ENCODE measurements at places on chromosomes 16 and 17. TPM values are rescaled to one million over a fixed set of nuclear protein-coding genes. Genes with fewer than 3 reads are reported as not detected.

DNA sequence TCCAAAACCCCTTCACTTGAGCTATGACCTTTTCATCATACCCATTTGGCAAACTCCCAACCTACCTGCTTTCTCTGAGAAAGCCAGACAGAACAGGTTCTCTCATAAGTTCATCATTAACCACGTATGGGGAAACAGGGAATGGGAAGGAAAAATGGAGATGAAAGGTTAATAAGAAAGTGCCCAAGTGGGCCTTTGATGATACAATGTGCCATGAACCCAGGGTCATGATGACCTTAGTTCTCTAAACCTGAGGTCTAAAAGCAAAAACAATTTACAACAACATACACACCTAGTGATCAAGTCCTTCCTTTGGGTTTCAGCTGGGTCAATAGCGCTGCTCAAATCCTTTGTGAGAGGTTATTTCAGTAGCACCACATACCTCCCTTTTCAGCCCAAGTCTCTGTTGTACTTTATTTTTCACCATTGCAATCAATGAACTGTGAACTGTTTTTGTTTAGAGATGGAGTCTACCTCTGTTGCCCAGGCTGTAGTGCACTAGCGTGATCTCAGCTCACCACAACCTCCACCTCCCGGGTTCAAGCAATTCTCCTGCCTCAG lies 14.5 kb upstream of the RANGRF start:
- DNase-seq: no peak

- peak; percentile 95 for DNase-seq
Measured at GRCh38 chr17:41324180-41325075, 8.9 kb upstream of the KRTAP17-1 start.

CA5A gene
- not detected for total RNA-seq

GRCh38 chr16:78851266-78851665 lies 749.3 kb downstream of the MAF start:
- DNase-seq: no peak

DNA sequence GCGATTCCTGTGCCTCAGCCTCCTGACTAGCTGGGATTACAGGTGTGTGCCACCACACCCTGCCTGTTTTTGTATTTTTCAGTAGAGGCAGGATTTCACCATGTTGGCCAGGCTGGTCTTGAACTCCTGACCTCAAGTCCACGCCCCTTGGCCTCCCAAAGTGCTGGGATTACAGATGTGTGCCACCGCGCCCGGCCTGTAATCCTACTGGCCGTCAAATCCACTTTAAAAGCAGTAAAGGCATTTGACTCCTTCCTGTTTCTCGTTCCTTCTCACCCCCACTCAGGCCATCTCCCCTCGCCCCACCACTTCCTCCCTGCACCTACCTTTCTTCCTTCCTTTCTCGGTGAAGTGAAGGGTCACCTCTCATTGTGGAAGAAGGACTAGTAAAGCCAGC lies 69.4 kb upstream of the CREBBP start:
- DNase-seq: no peak

MILR1 gene
- 11.0 TPM for total RNA-seq

DNA sequence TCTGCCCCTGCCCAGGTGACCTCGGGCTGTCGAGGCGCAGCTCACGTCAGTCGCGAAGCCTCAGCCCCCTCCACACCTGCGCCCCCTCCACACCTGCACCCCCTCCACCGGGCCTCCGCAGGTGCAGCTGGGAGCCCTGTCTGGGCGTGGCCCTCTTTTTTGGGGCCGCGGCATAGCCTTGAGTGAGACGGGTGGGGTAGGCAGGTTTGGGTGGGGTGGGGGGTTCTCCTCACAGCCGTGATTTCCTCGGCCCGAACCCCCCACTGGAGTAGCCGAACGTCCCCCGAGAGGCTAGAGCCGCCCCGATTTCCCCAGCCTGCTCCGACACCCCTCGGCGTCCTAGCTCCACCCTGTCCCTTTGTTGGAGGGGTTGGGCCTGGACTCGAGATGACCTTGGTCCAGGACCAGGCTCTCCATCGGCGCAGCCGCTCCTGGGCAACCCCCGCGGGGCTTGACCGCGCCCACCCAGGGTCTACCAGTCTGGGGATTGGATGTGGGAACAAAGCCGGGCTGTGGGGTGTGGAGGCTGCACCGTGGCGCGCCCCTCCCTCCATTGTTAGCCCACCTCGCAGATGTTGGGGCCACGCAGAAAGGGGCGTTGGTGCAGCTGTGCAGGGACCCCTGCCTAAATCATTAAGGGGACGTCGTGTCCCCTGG lies 626 bp downstream of the TUBB3 start:
- DNase-seq: no peak

GRCh38 chr16:29775742-29776408 lies 2.2 kb upstream of the ZG16 start:
- DNase-seq: no peak

- DNase-seq: no peak
Measured at GRCh38 chr17:6356562-6356961, 78.4 kb downstream of the AIPL1 start.

FN3KRP gene
- 10.6 TPM for total RNA-seq

Data from vagina (tissue), 2 donors.